Posterior vena cava (tissue), 2 donors: ENCODE measurements at places on chromosomes 2 and 18.

GRCh38 chr18:79912994-79913831 is 38.2 kb downstream of the SLC66A2 start:
- no peak for DNase-seq

- DNase-seq, result no peak
Observed at GRCh38 chr2:171271386-171271785, 110.7 kb upstream of the TLK1 start.

GRCh38 chr2:158412206-158412605 is 44.3 kb downstream of the CCDC148 start:
- no peak for DNase-seq

GRCh38 chr18:36086186-36086585 is 18.8 kb upstream of the RPRD1A start:
- no peak for DNase-seq

DNA sequence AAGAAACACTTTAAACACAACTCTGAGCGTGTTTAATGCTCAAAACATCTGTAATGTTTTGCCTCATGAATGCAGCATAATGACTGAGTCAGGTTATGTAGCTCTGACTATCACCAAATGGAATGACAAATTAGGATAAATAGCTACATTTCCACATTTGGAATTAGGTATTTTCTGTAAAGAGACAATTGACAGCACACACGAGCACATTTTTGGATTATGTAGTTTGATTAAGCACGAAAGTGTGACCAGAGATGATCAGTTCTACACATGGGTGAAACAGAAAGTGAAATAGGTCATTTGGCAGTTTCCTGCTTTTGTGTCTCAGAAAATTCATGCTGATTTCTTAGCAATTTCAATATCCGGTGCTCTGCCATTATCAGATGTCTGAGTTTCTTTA is 29.0 kb downstream of the LPIN1 start:
- DNase-seq, result no peak
